IMR-90 (cell line): ENCODE measurements at places on chromosomes 2 and 18. TPM values are rescaled to one million over a fixed set of nuclear protein-coding genes. Genes with fewer than 3 reads are reported as not detected.
A peak's percentile ranks its signal among the peaks of the same experiment; 100 is the strongest.

The STARD6 gene
- not detected in 2 replicates for polyA plus RNA-seq

GRCh38 chr2:61368687-61369665 lies 101.9 kb downstream of the USP34 start:
- DNase-seq: no peak

- no peak for DNase-seq
Observed at GRCh38 chr2:6986912-6987361, 69.7 kb downstream of the RNF144A start.

GRCh38 chr18:10916387-10916786 lies 233.0 kb downstream of the PIEZO2 start:
- DNase-seq: no peak

DNA sequence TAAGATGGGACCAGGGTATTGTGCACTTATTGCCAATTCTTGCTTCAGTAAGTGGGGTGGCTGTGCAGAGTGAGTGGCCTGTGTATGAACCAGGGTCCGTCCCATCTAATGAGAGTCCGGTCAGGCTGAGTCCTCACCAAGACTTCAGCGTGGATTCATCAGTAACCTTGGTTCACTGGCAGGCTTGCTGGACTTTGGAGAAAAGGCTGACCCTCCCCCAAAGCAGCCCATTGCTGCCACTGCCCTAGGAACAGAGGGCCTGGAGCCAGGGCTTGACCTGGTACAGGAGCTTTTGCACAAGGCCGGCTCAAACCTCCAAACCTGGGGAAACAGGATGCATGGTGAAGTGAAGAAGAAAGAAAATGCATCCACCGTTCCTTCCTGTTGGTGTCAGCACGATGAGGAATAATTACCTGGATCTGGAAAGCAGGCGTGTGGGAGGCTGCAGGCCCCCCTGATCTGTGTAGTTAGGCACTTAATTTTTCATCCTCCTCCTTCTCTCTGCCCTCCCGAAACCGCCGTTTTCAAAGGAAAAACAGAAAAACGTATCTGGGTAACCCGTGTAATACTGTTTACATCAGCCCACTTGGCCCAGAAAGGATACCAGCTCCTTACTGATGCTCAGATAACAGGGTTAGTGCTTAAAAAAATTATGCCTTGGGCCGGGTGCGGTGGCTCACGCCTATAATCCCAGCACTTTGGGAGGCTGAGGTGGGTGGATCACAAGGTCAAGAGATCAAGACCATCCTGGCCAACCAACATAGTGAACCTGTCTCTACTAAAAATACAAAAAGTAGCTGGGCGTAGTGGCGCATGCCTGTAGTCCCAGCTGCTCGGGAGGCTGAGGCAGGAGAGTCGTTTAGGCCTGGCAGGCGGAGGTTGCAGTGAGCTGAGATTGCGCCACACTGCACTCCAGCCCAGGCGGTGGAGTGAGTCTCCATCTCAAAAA lies 147.7 kb downstream of the TGIF1 start:
- no peak for DNase-seq

- peak; percentile 89 for DNase-seq
Observed at GRCh38 chr18:8794156-8794933, 89.0 kb downstream of the MTCL1 start.

DNA sequence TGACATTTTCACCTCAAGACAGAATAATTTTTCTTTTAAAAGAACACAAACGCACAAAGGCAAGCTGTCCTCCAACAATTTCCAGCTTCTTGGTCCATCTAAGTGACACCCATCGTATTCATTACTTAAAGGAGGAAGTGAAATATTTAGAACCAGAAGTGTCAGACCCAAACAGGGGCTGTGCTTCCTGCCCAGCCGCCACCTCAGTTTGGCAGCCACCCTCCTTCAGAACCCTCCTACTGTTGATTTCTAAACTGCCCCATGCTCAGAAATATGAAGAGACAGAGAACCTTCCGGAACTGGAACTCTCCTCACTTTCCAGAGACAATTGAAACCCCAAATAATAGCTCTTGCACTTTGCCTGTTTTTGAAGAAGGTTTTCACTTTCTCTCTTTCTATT lies 734.8 kb upstream of the SALL3 start:
- DNase-seq: no peak

- DNase-seq: no peak
Observed at GRCh38 chr2:174335988-174336500, 1.3 kb downstream of the SP9 start.
